ENCODE measurements at places on chromosomes 5 and 9.
A peak's percentile ranks its signal among the peaks of the same experiment; 100 is the strongest.

DNA sequence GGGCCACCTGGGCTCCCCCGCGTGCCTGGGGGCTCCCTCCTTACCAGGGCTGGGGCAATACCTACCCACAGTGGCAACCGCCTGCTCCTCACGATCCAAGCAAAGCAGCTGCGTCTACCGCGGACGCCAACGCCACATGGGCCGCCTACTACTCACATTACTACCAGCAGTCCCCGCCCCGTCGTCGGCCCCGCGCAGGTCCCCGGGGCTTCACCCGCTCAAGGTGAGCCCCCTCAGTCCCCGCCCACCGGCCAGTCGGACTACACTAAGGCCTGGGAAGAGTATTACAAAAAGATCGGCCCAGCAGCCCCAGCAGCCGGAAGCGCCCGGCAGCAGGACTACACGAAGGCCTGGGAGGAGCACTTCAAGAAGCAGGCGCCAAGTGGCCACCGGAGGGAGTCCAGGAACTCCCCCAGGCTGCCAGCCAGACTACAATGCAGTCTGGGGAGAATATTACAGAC, 106.0 kb upstream of the MTAP start:
- DNase-seq = no peak

- DNase-seq = peak; percentile 38
Observed at GRCh38 chr5:61228229-61228628, 66.0 kb upstream of the SMIM15 start.

GRCh38 chr5:97243353-97243752, 60.3 kb upstream of the RIOK2 start:
- DNase-seq = peak; percentile 37

GRCh38 chr9:92393686-92394085, 10.7 kb downstream of the OGN start:
- peak; percentile 14 for DNase-seq

DNA sequence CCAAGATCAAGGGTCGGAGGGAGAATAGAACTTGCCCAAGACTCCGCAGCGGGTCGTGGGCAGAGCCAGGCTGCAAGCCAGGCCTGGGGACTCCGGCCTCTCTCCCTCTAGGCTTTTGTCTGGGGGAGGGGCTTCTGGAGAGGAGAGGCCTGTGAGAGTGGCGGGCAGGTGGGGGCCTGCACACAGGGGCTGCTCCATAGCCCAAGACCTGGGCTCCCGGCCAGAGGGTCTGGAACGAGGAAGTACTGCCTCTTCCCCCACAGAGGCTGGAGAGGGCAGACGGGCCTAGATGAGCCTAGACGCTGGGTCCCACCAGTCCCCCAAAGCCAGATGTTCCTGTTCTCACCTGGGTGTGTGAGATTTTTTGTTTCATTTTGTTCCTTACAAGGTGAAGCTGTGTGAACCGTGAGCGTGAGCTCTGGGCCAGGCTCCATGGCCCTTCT, 5.2 kb upstream of the ST6GALNAC6 start:
- no peak for DNase-seq

GRCh38 chr9:17587113-17587512, 8.2 kb downstream of the SH3GL2 start:
- peak; percentile 36 for DNase-seq

- DNase-seq = no peak
Observed at GRCh38 chr5:169686137-169686536, 49.1 kb downstream of the DOCK2 start.

GRCh38 chr9:73575101-73576060, 423.7 kb downstream of the ANXA1 start:
- DNase-seq = no peak

DNA sequence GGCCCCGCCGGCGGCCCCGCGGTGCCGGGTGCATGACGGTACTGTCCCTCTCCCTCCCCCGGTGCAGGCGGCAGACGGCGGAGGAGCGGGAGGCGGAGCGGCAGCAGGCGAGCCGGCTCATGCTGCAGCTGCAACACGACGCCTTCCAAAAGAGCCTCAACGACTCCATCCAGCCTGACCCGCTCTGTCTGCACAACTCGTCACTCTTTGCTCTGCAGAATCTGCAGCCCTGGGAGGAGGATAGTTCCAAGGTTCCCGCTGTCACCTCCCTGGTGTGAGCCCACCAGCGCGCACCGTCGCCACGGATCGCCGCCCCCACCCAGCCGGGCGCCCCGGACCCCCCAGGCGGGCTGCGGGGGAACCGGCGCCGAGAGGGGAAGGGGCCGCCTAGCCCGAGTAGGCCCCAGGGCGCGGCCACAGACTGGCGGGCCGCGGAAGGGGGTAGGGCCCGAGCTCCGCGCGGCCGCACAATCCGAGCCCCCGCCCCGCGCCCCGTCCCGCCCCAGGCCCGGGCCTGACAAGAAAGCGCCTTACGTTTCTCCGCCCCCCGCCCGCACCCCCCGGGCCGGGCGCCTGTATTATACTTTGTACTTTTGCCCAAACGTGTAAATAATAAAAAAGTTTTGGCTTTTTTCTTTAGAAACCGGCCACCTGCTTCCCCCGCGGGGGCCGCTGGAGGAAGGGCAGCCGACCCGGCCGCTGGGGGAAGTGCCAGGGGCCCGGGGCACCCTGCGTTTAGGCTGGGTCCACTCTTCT, 2.5 kb downstream of the TLX3 start:
- DNase-seq = peak; percentile 32

GRCh38 chr5:119397518-119398380, 41.9 kb downstream of the TNFAIP8 start:
- peak; percentile 66 for DNase-seq

DNA sequence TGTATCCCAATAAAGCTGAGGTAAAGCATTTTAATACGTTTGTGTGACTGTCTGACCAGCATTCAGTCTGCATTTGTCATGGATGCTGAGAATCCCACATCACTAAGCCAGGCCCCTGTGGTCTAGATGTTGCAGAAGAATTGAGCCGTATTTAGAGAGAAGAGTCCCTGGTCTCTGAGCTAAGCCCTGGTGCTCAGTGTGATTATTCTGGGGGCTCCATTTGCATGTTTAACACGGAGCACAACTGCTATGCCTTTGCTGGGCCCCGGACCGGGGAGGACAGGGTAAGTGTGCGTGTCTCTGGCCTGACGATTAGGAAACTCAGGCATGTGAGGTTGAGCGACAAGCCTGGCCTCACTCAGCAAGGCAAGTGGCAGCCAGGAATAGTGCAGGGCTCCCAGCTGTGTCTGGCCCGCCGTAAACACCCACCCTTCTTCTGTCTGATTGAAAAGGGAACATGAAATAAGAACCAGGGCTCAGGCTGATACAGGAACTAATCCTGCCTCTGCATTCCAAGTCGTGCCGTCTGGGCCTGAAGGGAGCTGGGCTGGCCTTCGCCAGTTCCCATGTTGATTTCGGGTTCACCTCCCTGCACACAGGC, 22.3 kb downstream of the FAM78A start:
- peak; percentile 25 for DNase-seq

- no peak for DNase-seq
Observed at GRCh38 chr9:89945133-89945532, 340.3 kb downstream of the GADD45G start.

GRCh38 chr5:9653811-9654210, 23.7 kb upstream of the TAS2R1 start:
- DNase-seq = peak; percentile 94

- DNase-seq = no peak
Observed at GRCh38 chr5:132812781-132813598, at the start of gene SOWAHA. SOWAHA (plus strand) TSS chr5:132813302; CDS start chr5:132813622, 320 bp downstream.

DNA sequence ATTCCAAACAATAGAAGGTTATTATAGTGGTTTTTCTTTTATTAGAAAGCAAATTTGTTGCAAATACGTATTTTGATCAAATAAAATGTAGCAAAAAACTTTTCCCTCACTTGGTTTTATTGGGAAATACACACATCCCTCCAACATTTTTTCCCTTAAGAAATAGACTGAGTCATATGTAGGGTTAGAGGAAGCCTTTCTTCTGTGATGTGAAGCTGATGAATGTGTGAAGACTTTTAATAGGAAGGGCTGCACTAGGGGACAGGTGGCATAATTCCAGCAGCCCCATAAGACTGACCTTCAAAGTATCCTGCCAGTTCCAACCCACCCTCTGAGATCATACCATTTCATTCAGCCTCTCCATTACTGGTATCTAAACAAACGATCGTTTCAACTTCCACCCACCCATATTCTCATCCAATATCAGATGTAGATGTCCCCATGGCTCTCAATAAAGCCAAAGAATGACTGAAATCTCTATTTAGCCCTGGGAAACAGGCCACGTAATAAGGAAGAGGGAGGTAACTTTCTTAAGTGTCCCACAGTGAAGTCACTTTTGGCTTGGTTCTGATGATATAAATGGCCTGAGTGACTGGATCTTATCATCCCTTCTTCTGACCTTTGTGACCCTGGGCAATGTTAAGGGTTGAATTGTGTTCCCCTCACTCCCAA, 64.7 kb upstream of the LPAR1 start:
- DNase-seq = no peak

DNA sequence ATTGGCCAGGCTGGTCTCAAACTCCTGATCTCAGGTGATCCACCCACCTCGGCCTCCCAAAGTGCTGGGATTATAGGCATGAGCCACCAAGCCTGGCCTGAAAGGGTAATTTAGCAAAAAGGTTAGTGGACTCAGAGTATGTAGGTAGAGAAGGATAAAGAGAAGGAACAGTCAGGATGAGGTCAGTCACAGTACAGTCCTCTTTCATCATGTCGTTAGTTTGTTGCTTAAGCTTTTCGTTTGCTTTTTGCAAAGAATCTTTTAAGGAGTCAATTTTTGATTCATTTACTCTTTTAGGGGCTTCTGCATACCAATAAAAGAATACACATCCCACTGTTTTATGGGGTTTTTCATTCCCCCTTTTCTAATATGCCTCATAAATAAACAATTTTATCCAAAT, 17.8 kb upstream of the GBGT1 start:
- DNase-seq = no peak

- no peak for DNase-seq
Observed at GRCh38 chr5:111532886-111533582, 20.7 kb upstream of the STARD4 start.

GRCh38 chr5:135219868-135220267, 179.2 kb downstream of the MACROH2A1 start:
- DNase-seq = no peak
